Endothelial cell of umbilical vein (primary cell): ENCODE measurements at places on chromosomes 11 and 22.

- peak; percentile 22 for DNase-seq
Measured at GRCh38 chr22:35479985-35480550, 60.6 kb upstream of the RASD2 start.

DNA sequence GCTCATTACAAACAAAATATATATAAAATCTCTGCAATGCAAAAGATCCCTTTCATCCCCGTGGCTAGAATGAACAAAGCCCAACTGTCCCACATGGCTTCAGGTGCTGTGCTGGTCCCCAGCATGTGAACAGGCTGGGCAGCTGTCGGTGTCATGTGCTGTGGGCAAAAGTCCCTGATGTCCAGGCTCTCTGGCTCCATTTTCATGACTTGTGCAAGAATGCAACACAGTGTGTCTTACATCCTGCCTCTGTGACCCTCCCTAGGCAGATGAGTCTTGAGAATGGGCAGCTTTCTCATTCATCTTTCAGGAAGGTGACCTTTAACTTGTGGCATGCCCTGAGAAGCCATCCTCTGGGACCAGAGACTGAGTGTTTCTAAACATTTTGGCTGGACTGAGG lies 14.5 kb downstream of the GUCD1 start:
- no peak for DNase-seq

DNA sequence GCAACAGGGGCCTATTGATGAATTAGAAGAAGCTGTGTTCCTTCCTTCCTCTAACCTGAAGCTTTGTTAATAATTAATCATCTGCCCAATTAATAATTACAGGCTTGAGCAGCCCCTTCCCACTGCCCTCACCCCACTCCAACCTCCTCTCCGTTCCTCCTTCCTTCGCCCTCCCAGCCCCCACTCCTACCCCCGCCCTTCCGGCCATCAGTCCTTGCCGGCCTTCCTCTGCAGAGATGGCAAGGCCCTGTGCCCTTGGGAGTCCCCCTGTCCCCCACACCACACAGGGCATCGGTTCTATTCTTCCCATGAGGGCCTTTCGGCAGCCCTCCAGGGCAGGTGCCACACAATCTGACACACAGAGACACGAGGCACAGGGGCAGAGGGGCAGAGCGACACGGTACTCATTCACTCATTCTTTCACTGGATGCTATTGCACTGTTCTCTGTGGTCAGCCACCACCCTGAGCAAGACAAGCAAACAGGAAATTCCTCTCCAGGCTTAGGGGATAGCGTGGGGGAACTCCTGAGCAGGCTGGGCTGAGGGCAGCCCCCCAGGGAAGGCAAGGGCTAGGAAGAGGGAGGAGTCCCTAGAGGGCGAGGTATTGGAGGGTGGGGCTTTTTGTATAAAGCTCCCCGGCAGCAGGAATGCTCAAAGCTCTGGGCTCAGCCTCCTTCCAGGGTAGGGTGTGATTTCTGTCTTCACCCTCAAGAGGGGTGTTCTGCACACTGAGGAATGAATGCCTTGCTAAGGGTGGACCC lies 14.7 kb downstream of the MGAT3 start:
- peak; percentile 8 for DNase-seq

DNA sequence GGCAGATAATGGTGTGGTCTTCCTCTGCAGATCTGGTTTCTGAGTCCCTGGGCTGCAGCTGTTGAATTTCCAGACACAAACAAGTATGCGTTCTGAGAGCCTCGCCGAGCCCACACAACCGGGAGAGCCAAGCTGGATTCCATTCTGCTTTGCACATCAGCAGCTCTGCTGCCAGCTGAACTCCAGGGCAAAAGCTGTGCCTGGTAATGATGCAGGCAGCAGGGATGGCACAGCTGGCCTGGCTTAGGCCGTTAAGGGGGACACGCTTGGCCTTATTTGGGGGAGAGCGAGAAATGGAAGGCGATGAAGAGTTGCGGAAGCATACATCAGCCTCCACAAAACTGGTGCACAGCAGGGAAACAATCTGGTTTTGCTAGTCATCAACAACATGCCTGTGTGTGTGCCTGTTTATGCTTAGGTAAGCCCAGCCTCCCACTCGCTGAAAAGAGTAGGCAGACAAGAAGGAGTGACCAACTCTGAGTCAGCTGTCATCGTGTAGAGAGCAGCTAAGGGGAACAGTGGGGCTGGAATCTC lies 25.1 kb downstream of the ADAMTS8 start:
- no peak for DNase-seq

DNA sequence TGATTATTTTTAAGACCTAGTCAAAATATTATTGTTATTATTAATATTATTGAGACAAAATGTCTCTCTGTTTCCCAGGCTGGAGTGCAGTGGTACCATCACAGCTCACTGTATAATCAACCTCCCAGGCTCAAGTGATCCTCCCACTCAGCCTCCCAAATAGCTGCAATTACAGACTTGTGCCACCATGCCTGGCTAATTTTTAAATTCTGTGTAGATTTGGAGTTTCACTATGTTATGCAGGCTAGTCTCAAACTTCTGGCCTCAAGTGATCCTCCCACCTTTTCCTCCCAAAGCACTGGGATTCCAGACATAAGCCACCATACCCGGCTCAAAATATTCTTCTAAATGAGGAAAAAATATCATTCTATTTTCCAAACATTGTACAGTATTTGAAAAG lies 37.0 kb downstream of the SLC36A4 start:
- DNase-seq: no peak
